ENCODE measurements at places on chromosomes 11 and 22. TPM values are rescaled to one million over a fixed set of nuclear protein-coding genes. Genes with fewer than 3 reads are reported as not detected.

Gene RIN1
- total RNA-seq, result 33.2 TPM

Gene NXPE2
- total RNA-seq, result not detected

Gene KCTD17
- total RNA-seq, result 25.9 TPM

Gene C1QTNF4
- total RNA-seq, result 0.21 TPM

Gene RELA
- total RNA-seq, result 74.4 TPM

Gene GPHA2
- not detected for total RNA-seq

Gene RHOG
- total RNA-seq, result 97.3 TPM

Gene CHRDL2
- 4.6 TPM for total RNA-seq

Gene DDX25
- not detected for total RNA-seq

Gene CALCB
- total RNA-seq, result 0.15 TPM

Gene SNX32
- 0.08 TPM for total RNA-seq

Gene OR10D3
- not detected for total RNA-seq

Gene C11orf52
- total RNA-seq, result 0.09 TPM
